ENCODE measurements at places on chromosomes 3 and 15. TPM values are rescaled to one million over a fixed set of nuclear protein-coding genes. Genes with fewer than 3 reads are reported as not detected.

DNA sequence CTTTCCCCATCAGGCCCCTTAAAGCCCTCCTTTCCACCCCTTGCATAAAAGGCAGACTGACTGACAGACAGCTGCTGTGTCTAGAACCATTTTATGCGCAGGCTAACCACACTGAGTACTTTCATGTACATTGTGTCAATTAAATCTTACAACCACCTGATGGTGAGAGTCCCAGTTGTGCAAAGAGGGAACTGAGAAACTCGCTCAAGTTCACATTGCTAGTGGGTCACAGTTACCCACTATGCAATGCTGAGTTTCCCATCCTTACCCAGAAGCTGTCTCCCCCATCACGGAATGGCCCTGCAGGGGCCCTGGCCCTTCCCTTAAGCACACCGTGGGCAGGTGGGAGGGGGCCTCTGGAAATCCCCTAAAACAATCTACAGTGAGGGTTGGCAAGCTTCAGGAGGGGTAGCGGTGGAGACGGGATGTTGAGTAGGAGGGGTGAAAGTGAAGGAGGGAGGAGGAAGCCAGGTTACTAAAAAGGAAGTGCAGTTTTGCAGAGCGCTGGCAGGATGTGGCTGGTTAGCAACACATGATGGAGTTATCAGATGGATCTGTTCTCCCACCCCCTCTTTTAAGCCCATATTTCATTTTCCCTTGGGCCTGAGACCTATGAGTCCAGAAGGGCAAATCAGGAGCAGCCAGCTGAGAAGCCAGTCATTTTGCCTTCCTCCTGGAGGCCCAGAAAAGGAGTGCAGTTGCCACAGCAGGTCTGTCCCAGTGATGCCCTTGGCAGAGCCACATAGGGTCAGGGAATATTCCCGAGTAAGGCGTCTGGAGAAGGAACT lies 30.0 kb downstream of the STARD5 start:
- peaks cover 5% of the 10 kb centered on the region for H3K4me1 ChIP-seq
- H3K4me3 ChIP-seq: no peak overlapping the region
- no peaks in the 10 kb centered on the region for H3K36me3 ChIP-seq

DNA sequence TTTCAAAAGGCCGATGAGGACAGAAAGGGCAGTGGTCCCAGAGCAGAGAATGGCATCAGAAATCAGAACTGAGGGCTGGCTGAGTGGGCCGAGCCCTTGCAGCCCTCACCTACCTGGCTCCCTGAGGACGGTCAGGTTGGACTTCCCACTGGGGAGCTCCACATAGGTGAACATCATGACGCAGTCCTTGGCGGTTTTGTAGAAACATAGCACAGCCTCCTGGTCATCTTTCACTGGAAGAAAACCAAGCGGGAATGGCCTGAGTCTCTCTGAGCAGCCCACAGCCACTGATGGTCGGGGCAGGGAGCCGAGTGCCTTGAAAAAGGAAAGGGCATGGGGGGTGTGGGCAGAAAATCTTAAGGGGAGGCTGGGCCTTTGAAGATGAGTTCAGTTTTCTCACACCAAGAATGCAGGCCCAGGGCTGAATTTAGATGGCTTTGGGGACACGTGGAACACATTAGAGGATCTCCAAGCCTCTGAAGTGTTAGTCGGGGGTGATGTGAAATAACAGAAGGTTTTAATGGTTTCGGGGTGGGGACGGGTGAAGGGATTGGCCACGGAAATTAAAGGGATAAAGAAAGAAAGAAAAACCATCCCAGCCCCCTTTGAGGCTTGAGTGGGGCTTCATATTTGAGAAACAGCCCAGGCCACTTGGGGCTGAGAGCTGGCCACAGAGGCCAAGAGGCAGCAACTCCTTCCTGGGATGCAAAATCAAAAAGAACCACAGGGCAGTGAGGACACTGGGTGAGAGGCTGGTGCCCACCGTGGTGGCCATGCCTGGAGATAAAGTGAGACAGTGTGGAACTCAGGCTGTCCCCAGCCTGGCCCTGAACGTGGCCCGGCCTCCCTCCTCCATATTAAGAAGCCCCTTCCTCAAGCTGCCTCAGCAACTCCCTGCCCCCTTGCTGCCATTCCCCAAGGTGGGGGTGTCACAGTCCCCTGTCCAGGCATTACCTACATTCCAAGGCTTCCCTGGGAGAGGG lies 36.2 kb downstream of the UMPS start:
- peaks cover 29% of the 10 kb centered on the region for H3K36me3 ChIP-seq
- H3K27ac ChIP-seq: no peak overlapping the region
- DNase-seq: no peak
- no peaks in the 10 kb centered on the region for H3K27me3 ChIP-seq
- no peak overlapping the region for H3K4me3 ChIP-seq

- H3K27ac ChIP-seq: no peak overlapping the region
- H3K36me3 ChIP-seq: no peaks in the 10 kb centered on the region
- peaks cover 8% of the 10 kb centered on the region for H3K4me1 ChIP-seq
- DNase-seq: no peak
These were observed 21.3 kb upstream of the NUDT16 start for GRCh38 chr3:131360191-131360755.

GRCh38 chr15:31279221-31280045 lies 47.2 kb upstream of the KLF13 start:
- DNase-seq: no peak
- H3K36me3 ChIP-seq: no peaks in the 10 kb centered on the region
- H3K4me1 ChIP-seq: peaks cover 3% of the 10 kb centered on the region
- H3K4me3 ChIP-seq: no peak overlapping the region

- no peak overlapping the region for H3K27ac ChIP-seq
- H3K4me3 ChIP-seq: no peak overlapping the region
- no peaks in the 10 kb centered on the region for H3K36me3 ChIP-seq
These were observed 29.8 kb downstream of the ADAMTS9 start for GRCh38 chr3:64658001-64658400.

DNA sequence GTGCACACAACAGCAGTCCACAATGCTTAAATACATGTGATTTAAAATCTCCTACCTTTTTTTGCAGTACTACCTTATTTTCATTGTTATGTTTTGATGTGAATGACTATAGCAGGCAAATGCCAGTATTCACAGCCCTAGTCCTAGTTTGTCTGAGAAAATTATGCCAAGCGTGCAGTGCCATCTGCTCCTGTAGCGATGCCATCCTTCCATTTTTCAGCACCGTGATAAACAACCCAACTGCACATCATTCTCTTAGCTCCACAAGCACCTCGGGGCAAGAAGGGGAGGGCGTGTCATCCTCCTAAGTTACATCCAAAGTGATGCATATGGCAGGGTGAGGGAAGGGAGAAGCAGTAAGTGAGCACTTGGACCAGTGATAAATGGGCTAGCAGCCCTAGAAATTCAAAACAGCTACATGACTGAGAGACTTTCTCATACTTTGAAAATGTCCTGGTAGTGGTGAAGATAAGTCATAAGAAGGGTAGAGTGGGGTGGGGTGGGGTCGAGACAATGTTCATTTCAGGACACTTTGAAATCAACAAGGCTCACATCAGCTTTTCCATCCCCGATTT lies 198.8 kb downstream of the LSAMP start:
- H3K4me3 ChIP-seq: no peak overlapping the region
- no peaks in the 10 kb centered on the region for H3K36me3 ChIP-seq
- H3K27ac ChIP-seq: no peak overlapping the region
- no peaks in the 10 kb centered on the region for H3K4me1 ChIP-seq

- H3K27ac ChIP-seq: no peak overlapping the region
- H3K27me3 ChIP-seq: no peaks in the 10 kb centered on the region
- no peak overlapping the region for H3K4me3 ChIP-seq
- no peak for DNase-seq
These were observed 18.8 kb downstream of the CLASP2 start for GRCh38 chr3:33699275-33699674.

GRCh38 chr3:116618930-116619329 lies 90.6 kb upstream of the TUSC7 start:
- DNase-seq: no peak
- H3K4me1 ChIP-seq: no peaks in the 10 kb centered on the region
- no peaks in the 10 kb centered on the region for H3K27me3 ChIP-seq

The KCNMB2 gene
- not detected for total RNA-seq

The ACAN gene
- 0.34 TPM for total RNA-seq

All from astrocyte (in vitro differentiated cells and primary cell).